ENCODE measurements at places on chromosomes 2 and 18.
A peak's percentile ranks its signal among the peaks of the same experiment; 100 is the strongest.

GRCh38 chr2:127451981-127452380 is 33.8 kb downstream of the PROC start:
- DNase-seq = no peak

DNA sequence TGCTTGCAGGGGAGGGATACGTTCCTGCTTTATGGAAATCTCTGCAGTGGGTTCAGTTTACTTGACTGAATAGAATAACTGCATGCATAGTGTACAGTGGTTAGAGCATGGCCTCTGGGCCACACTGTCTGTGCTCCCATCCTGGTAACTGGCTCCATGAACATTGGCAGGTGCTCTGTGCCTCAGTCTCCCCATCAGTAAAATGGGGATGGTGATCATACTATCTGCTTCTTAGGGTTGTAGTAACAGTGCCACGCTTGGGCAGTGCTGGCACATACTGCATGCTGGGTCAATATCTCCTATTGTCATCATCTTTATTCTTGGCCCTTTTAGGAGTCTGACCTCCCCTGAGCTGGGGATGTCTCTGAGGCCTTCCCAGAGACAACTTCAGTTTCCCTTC is 117.3 kb downstream of the CTIF start:
- DNase-seq = no peak

DNA sequence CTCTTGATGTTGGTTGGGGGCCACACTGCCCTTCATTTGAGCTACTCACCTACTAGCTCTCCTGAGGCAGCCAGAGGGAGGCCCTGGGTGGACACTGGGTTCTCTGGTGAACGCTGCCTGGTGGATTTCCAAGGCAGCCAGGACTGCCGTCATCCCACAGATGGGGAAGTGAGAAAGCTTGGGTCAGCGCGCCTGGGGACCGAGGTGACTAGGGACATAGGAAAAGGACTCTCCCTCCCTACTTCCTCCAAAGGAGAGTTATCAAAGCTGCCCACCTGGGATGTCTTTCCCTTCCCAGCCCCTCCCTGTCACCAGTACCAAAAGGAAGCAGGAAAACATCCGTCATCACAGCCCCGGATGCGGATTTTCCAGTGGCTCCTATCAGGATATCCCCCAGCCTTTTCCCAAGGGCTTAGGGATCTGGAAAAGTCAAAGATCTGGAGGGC is 3.8 kb upstream of the SEMA4C start:
- no peak for DNase-seq

DNA sequence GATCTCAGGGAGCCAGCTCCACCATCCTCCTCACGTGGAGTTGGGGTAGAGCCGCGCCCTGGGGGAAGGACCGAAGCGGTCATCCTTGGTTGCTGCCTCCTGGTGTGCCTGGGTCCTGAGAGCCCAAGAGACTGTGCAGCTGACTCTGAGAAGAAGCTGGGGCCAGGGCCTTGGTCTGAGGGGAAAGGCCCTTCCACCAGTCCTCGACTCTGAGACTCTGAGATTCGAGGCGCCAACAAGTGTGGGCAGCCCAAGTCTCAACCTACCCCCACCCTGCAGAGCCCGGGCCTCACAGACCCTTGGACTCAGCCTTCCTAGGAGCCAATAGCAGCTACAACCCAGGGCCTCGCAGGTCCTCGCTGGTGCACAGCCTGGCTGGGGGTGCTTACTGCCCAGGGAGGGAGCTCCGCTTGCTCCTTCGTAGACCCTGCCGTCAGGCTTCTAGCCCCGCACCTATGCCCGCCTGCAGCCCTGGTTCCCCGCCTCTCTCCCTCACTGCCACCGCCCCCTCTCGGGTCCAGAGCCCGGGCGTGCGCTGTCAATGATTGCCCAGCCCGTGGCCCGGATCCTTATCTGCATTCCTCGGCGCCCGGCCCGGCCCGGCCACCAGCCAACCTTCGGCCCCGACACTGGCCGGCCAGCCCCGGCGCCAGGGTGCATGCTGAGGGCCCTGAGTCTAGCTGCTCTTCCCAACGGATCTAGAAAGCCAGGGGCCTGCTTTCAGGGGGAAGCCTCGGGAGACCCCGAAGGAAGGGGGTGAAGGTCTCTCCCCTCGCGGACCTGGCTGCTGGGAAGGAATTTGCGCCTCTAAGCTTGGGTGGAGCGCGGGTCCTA is 2.0 kb downstream of the IHH start:
- no peak for DNase-seq

DNA sequence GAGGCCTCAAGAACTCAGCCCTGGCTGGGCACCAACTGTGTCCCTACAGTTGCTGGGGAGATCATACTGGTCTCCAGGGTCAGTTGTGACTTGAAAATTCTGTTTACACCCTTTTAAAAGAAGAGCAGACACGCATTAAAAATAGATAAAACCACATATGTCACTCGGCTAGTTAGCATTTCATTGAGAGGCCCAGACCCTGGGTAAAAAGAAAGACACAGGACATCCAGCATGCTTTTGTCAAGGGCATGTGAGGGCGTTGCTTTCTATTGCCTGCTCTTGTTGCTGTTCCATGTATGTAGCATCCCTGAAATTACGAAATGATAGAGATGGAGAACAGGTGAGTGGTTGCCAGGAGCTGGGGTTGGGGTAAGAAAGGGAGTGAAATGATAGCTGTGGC is 94.3 kb downstream of the SEPTIN10 start:
- DNase-seq = no peak

- DNase-seq = no peak
Measured at GRCh38 chr18:57190026-57190425, 43.1 kb downstream of the BOD1L2 start.

- DNase-seq = no peak
Measured at GRCh38 chr2:86350751-86351150, 13.3 kb upstream of the REEP1 start.

GRCh38 chr2:122481717-122482116 is 726.3 kb downstream of the TSN start:
- no peak for DNase-seq

DNA sequence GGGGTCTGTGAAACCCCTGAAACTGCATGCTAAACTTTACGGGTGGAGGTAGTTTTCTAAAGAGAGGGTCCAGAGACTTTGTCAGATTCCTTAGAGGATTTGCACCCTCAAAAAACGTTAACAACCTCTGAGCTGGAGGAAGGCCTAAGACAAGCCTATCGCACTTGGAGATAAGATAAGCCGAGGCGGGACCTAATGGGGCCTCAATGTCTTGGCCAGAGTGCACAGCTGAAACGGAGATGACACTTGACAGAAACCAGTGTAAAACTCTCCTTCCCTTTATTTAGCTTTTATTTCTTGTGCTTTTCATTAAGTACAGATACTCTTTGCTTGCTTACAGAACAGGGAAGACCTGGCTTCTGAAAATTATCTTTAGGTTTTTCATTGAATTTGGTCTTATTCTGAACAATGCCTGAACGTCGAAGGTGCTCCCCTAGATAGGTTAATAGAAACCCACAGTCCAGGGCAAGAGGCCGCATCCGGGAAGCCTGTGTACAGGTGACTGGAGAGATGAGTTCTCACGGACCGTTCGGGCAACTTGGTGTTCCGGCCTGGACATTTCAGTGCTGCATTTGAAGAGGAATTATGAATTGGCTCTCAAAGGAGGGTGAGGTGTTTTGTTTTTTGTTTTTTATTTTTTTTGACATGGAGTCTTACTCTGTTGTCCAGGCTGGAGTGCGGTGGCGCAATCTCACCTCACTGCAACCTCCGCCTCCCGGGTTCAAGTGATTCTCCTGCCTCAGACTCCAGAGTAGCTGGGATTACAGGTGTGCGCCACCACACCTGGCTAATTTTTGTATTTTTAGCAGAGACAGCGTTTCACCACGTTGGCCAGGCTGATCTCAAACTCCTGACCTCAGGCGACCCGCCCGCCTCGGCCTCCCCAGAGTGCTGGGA is 49.7 kb downstream of the SH3BP4 start:
- no peak for DNase-seq

DNA sequence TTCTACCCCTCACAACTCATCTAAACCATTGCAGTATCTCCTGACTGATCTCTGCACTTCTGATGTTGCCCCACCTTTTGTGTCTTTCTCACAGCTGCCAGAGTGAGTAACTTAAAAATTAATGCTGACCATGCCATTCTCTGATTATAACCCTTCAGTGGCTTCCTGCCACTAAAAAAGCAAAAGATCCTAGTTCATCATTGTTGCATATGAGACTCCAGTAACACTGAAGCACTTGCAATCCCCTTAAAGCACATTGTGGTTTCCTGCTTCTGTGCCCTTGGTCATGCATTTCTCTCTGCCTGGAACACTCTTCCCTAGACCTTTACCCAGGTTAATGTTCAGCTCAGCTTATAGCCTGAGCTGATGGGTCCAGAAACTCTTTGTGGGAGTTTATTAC is 95.1 kb upstream of the WDSUB1 start:
- DNase-seq = no peak

GRCh38 chr2:149657401-149658040 is 69.9 kb upstream of the MMADHC start:
- DNase-seq = no peak

DNA sequence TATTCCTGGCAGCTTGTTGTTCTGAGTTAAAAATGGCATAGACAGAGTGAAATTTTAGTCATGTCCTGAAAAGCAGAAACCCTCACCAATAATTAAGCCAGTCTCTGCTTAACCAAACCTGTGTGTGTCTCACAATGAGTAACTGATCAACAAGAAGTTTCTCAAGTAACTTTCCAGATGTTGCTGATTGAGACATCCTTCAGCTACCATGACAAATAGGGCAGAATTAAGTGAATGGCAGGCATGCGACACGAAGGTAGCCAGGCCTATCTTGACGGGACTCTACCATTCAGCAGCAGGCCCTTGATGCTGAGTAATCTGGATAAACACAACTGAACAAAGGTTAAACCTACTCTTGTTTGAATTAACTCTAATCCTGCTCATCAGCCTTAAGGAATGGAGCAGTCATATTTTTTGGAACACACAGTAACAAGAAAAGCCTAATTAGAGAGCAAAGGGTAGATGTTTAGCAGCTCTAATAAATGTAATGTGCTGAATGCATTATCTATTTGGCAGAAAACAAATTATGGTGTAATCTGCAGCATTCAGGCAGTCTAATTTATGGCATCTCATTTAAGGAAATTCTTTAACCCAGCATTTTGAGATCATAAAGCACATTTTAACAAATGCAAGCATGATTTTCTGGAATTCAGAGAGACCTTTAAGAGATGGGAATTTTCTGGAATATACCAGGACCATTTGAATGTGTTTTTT is 159.5 kb upstream of the EPHA4 start:
- no peak for DNase-seq

DNA sequence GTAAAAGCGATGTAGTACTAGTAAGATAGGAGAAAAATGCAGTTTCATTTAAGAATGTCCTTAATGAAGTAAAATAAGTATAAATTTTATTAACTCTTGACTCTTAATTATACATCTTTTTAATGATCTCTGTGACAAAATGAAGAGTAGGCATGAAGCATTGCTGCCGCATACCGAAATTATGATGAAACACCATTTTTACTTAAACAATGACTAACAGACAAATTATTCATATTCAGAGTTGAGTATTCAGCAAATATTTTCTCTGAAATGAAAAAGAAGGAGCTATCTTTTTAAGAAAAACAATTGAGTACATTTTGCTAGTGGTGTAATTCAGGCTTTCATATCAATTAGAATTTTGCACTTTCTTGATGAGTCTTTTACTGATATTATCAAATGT is 150.6 kb upstream of the DOCK10 start:
- DNase-seq = no peak

DNA sequence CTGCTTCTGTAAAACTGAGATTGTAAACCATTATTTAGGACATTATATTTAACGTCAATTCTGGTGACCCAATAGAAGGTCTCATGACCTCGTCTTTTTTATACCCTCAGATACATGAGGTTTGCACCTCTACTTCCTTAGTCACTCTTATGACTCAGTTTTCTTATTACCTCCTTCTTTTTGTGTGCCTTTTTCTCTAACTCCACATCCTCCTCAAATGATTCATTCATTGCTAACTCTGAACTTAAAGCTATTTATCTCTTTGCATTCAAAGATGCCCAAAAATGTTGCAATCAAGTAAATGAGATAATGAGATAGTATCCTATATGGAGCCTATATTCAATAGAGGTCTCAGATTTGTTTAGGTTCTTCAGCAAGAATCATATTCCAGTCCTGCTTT is 121.0 kb upstream of the KYNU start:
- no peak for DNase-seq

DNA sequence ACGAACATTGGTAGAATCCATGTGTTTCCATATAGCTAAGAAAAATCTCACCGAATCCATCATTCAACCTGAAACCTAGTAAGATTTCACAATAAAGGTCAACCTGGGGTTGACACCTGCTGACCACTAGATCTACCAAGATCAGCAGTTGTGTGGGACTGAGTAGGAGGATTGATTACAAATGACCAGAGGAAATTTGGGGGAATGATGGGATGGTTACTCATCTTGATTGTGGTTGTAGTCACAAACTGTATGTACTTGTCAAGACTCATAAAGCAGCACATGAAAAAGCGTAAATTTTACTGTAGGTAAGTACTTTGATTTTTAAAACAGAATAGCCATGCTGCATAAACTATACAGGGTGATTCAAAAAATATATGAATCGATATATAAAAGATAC is 14.7 kb downstream of the DAPL1 start:
- DNase-seq = no peak

DNA sequence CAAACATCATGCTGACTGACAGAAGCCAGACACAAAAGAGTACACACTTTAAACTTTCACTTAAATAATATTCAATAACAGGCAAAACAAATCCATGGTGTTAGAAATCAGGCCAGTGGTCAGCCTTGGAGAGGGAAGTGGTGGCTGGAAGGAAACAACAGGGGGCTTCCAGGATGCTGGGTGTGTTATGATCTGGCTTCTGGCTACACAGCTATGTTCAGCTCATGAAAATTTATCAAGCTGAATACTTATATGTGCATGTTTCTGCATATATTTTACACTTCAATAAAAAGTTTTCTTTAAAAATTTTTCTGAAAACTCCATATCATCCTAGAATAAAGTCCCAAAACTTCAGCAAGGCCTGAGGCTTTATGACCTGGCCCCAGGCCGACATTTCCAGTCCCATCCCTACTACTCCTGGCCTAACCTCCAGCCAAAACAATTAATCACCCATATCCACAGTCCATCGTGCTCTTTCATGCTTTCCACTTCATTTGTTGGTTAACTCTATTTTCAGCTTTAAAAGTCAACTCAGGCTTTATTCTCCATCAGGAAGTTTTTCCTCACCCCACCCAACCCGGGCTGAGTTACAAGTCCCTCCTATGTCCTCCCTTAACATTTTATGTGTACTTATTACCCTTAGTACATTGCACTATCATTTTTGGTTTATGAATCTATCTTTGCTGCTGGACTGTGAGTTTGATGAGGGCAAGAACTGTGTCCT is 27.9 kb upstream of the SPTBN1 start:
- DNase-seq = no peak

DNA sequence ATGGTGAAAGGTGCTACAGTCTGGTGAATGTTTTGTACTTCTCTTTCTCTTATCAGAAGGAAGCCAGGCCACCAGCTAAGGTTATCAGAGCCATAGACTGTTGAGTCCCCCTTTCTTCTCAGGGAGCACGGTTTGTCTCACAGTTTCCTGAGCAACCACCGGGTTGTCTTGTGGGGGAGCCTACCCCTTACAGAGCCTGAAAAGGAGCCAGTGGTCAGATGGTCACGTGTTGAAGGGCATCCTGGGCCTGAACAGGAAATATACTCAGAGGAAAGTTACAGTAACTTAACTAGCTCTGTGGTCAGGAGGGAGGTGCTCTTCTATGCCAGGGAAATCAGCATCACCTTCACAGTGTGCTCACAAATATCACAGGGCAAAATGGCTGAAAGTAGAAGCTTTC is 11.6 kb downstream of the CD28 start:
- peak; percentile 92 for DNase-seq

Data from activated CD4-positive, alpha-beta T cell treated with anti-CD3 and anti-CD28 coated beads, Interleukin-10, Interleukin-2, amounts not matched to agents 100 ng/mL and 50 ng/mL, durations not matched to agents 16 hours and 8 hours (primary cell).